NCI-H2029 (cell line): ENCODE measurements at places on chromosomes 13 and 19.

GRCh38 chr13:23462815-23463559 lies 29.5 kb upstream of the SACS start:
- no peak for DNase-seq

DNA sequence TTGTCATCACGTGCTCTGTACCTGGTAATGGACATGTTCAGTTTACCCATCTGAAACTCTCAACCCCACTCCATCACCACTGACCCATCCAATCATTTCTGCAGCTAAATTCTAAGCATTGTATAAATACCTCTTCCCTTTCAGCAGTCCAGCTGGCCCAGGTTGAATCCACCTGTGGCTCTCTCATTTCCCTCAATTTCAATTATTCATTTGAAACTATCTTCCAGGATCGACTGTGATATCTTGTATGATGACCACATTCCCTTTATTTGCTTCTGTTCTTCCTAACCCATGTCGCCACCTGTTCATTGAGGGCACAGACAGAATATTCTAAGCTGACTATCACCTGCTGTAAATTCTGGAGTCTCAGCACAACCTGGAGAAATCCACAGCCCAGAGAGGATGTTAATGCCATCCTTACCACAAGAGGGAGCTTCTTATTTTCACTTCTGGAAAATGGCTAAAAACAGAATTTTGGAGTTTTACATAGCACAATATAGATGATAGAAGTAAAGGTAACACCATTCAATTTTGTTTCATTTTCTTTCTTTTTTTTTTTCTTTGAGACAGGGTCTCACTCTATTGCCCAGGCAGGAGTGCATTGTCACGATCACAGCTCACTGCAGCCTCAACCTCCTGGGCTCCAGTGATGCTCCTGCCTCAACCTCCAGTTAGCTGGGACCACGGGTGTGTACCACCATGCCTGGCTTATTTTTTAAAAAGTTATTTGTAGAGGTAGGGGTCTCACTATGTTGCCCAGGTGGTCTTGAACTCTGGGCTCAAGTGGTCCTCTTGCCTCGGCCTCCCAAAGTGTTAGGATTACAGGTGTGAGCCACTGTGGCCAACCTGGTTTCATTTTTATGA lies 38.6 kb downstream of the ZNF823 start:
- DNase-seq, result peak; percentile 19

GRCh38 chr13:50670847-50671496 lies 172.5 kb downstream of the DLEU7 start:
- DNase-seq, result no peak

GRCh38 chr13:36163809-36164308 lies 32.7 kb upstream of the DCLK1 start:
- peak; percentile 77 for DNase-seq

GRCh38 chr19:14114854-14115253 lies 2.7 kb downstream of the PRKACA start:
- DNase-seq, result no peak

- DNase-seq, result no peak
These were observed 19.1 kb upstream of the CCNP start for GRCh38 chr19:40245506-40246128.
